Amniotic epithelial cell (primary cell): ENCODE measurements at places on chromosomes 7 and 10.

GRCh38 chr10:132551093-132551807 is 13.7 kb downstream of the INPP5A start:
- DNase-seq: no peak

DNA sequence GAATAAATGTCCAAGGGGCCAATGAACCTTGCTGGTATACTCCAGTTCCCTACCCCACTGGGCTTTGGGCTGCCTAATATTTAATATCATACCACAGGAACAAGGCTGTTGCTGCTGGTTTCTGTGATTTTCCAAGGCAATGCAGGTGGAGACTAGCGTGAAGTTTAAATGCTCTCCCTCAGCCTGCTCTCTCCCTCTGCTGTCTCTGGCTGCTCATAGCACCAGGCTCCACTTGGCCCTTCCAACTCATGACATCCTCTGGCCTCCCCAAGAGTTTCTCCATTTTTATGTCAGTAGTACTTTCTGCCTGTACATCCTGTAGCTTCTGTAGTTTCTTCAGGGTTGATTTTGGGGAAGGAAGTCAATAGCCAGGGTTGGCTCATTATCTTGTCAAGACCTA is 103.5 kb downstream of the LHFPL3 start:
- DNase-seq: no peak

- DNase-seq: peak; percentile 85
Observed at GRCh38 chr7:44801890-44802289, 5.4 kb downstream of the PPIA start.

DNA sequence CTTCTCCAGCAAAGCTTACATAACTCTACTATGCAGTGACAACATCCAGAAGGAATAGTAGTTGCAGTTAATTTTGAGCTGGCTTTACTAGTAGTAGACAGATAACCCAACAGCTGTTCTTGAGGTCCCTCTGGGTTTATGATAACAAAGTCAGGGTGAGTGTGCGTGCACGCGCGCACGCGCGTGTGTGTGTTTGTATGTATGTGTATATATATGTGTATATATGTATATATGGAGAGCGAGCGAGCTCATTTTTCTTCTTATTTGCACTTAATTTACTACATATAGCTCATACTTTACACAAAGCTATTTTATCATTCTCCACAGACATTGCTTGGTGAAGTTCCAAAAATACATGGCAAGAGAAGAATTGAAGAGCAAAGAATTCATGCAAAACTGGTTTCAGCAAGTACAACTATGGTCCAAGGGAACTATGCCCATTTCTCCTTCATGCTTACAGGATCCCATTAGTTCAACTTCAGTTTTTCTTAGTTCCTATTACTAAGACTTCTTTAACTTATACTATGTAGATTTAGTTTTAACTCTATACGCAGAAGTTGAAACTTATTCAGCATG is 105.9 kb upstream of the TMEM168 start:
- DNase-seq: no peak

DNA sequence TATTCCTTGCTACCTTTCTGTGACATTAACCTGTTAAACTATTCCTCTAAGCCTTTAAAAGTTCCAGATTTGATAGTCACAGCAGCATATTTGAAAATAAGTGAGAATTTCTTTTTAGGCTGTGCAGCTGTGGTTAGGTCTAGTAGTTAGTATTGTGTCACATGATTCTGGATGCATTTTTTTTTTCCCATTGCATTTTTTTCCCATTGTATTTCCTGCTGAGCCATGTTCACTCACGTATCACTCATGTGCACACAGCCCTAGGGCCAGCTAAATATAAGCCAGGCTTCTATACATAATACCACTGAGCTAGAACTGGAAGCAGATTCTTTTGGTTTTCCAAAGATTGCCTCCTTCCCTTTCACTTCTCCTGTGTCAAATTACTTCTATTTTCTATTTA is 37.4 kb downstream of the DNAJC9 start:
- no peak for DNase-seq

DNA sequence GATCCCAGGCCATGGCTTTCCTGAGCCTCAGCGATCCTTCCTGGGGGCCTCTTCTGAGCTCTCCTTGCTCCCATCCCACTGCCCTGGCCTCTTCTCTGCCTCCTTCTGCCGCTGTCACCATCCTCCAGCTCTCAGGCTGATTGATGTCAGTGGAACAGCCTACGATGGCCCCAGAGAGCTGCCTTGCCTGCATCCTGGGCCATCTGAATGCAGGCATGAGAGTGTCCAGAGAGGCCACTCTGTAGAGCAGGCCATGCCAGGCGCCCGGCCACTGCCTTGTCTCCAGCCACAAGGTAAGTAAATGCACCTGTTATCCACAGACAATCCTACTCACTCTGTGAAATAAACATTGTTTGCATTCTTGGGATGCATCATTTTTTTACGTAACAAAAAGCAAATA is 171.4 kb upstream of the PPP2R2D start:
- DNase-seq: no peak

GRCh38 chr7:102077081-102077480 is 209.6 kb upstream of the SH2B2 start:
- no peak for DNase-seq
